ENCODE measurements at places on chromosomes 6 and 20. TPM values are rescaled to one million over a fixed set of nuclear protein-coding genes. Genes with fewer than 3 reads are reported as not detected.

The PLTP gene
- total RNA-seq, result 2.0 TPM

The PSORS1C1 gene
- 3.3 TPM for total RNA-seq

The ID1 gene
- total RNA-seq, result 194 TPM

The MCHR2 gene
- not detected for total RNA-seq

The PBOV1 gene
- not detected for total RNA-seq

The ARFGAP1 gene
- total RNA-seq, result 79.0 TPM

The VSTM2L gene
- 6.3 TPM for total RNA-seq

The HCRTR2 gene
- not detected for total RNA-seq

The SPTLC3 gene
- total RNA-seq, result 0.03 TPM

The ARMC12 gene
- total RNA-seq, result 0.47 TPM

The CDH26 gene
- 0.18 TPM for total RNA-seq

The BEND6 gene
- total RNA-seq, result 0.96 TPM

The HLA-DOB gene
- total RNA-seq, result 0.29 TPM

The DHX16 gene
- total RNA-seq, result 28.8 TPM

The RRAGD gene
- total RNA-seq, result 3.1 TPM

The HTR1B gene
- total RNA-seq, result not detected

The SHLD1 gene
- total RNA-seq, result 7.9 TPM

The TRIM15 gene
- not detected for total RNA-seq

The KIF25 gene
- not detected for total RNA-seq

The SLC32A1 gene
- total RNA-seq, result not detected

The TRAPPC3L gene
- total RNA-seq, result not detected

The ADGB gene
- total RNA-seq, result not detected

The BPI gene
- total RNA-seq, result not detected

The GPLD1 gene
- 1.0 TPM for total RNA-seq

The ANKRD66 gene
- not detected for total RNA-seq

The RNF182 gene
- total RNA-seq, result 3.2 TPM

The GTSF1L gene
- total RNA-seq, result not detected

The TMX4 gene
- total RNA-seq, result 14.4 TPM

The SOBP gene
- 1.1 TPM for total RNA-seq

The KCNK17 gene
- not detected for total RNA-seq

The NKAPL gene
- not detected for total RNA-seq

The NOTCH4 gene
- 0.61 TPM for total RNA-seq

The CDS2 gene
- total RNA-seq, result 57.6 TPM

The NOX3 gene
- total RNA-seq, result not detected

The EDEM2 gene
- 40.2 TPM for total RNA-seq

The RIMS4 gene
- 1.6 TPM for total RNA-seq
